ENCODE measurements at places on chromosomes 1 and 21.

DNA sequence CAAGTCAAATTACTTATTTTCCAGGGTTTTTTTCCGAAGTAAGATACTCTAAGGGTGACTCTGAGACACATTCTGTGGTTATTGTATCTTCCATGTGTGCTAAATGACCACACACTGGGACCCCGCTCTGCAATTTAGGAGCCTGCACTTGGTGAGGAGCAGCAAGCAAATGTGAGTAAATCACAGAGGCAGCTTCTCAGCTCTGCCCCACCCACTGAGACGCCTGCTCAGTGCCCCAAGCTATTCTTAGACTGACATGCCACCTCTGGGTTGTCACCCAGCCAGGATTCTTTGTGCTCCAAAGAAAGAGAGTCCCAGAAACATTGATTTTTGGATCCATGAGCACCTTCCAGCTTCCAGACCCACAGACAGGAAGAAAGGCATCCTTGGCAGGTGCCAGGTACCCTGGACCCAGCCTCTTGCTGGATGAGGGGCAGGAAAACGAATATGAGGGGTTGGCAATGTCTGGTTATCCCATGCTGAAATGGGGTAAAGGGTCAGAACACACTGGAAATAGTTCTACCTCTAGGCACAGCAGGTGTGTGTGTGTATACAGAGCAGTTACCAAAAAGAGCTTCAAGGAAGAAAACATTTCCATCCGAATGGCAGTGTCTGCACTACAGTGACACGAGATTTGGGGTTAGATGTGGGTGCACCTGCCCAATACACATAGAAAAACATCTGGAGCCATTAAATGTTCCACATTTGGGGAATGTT is 41.2 kb downstream of the TNR start:
- no peaks in the 10 kb centered on the region for H3K36me3 ChIP-seq
- peaks cover 8% of the 10 kb centered on the region for H3K27me3 ChIP-seq
- no peak overlapping the region for H3K4me3 ChIP-seq
- H3K4me1 ChIP-seq: no peaks in the 10 kb centered on the region
- no peak overlapping the region for H3K27ac ChIP-seq

DNA sequence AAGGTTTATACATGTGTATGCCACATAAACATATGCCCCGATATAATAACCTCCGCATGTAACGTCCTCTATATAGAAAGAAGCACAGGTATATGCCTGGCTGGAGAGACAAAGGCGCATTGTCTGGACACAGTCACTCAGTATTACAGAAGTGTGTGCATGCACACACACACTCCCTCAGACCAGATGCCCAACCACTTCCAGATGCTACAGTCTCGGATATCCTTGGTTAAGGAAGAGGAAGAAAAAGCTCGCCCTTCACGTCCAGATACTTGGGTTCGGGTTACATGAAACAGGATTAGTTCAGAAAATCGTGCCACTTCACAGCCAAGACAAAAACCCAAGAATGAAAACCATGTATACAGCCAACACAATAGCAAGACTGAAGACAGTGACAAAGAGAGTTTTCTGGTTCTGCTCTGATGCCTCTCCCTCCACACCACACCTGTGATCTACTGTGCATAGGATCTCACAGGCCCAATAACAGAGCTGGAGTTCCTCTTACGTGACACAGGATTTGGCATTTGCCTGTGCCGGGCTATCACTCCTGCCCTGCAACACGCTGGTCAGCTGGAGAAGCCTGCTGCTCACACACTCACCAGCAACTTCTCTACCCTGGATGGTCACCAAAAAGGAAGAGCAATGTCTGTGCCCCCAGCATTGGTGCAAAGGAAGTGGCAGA is 75.0 kb downstream of the SSBP3 start:
- peaks cover 97% of the 10 kb centered on the region for H3K4me1 ChIP-seq
- peak; percentile 80 for DNase-seq
- H3K36me3 ChIP-seq: peaks cover 3% of the 10 kb centered on the region
- H3K27ac ChIP-seq: peak overlapping the region; percentile 0
- no peak overlapping the region for H3K4me3 ChIP-seq
- H3K27me3 ChIP-seq: no peaks in the 10 kb centered on the region

DNA sequence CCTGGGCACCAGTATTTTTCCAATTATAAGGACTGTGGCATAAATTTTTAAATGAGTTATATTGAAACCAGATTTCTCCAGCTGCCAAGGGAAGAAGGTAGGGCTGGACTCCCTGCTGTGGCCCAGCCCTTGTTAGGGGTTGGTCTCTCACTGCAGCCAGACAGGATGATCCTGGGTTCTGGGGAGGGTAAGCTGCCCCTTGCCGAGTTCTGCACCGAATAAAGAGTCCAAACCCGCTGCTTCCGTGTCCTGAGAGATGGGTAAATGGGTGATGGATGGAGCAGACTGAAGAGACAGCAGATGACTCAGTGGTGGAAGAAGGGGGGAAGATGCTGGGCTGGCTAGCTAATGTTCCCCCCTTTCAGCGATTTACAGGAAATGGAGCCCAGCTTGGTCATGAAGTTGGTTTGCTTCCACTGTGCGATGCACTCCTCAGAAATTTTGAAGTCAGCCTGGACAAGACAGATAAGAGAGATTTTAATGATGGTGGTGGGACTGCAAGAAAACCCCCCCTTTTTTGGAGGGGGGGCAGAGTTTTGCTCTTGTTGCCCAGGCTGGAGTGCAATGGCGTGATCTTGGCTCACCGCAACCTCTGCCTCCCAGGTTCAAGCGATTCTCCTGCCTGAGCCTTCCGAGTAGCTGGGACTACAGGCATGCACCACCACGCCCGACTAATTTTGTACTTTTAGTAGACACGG is 41.4 kb downstream of the YARS1 start:
- H3K4me1 ChIP-seq: peaks cover 44% of the 10 kb centered on the region
- H3K36me3 ChIP-seq: peaks cover 63% of the 10 kb centered on the region
- no peak for DNase-seq
- no peak overlapping the region for H3K4me3 ChIP-seq
- no peaks in the 10 kb centered on the region for H3K27me3 ChIP-seq

GRCh38 chr1:77060000-77060399 is 159.2 kb downstream of the PIGK start:
- no peak overlapping the region for H3K4me3 ChIP-seq
- DNase-seq: peak; percentile 22
- no peak overlapping the region for H3K27ac ChIP-seq
- no peaks in the 10 kb centered on the region for H3K27me3 ChIP-seq
- no peaks in the 10 kb centered on the region for H3K36me3 ChIP-seq

GRCh38 chr1:107683683-107684082 is 281.3 kb downstream of the VAV3 start:
- H3K36me3 ChIP-seq: no peaks in the 10 kb centered on the region
- no peak for DNase-seq
- H3K27ac ChIP-seq: no peak overlapping the region
- H3K27me3 ChIP-seq: no peaks in the 10 kb centered on the region
- no peaks in the 10 kb centered on the region for H3K4me1 ChIP-seq

DNA sequence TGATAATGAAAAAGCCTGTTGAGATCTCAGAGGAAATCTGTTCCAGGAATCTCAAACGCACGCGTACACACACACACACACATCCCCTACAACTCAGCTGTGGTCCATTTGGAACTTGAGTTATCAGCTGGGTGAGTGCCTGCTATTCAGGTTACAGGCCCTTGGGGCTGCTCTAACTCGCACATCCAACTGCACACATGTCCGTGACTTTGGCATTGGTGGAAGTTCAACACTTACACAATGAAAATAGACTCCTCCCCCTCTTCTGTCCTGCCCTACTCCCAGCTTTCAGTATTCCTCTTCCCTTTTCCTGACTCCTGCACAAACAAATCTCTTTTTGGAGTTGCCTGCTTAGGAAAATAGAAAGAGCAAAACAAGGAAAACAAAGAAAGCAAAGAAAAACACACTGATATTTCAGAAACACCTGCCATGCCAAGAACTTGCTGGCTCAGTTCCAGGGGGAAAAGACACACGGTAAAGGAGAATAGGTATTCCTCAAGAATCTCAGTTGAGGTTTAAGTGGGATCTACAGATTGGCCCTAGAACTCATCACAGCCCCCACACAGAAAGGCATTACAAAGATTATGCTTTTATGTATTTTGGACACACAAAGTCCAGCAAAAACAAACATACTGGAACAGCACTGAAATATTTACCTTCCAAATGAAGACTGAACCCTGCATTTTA is 140.9 kb downstream of the TGFBR3 start:
- H3K27ac ChIP-seq: peak overlapping the region; percentile 83
- H3K27me3 ChIP-seq: no peaks in the 10 kb centered on the region
- H3K4me3 ChIP-seq: no peak overlapping the region
- peak; percentile 96 for DNase-seq
- peaks cover 7% of the 10 kb centered on the region for H3K36me3 ChIP-seq

DNA sequence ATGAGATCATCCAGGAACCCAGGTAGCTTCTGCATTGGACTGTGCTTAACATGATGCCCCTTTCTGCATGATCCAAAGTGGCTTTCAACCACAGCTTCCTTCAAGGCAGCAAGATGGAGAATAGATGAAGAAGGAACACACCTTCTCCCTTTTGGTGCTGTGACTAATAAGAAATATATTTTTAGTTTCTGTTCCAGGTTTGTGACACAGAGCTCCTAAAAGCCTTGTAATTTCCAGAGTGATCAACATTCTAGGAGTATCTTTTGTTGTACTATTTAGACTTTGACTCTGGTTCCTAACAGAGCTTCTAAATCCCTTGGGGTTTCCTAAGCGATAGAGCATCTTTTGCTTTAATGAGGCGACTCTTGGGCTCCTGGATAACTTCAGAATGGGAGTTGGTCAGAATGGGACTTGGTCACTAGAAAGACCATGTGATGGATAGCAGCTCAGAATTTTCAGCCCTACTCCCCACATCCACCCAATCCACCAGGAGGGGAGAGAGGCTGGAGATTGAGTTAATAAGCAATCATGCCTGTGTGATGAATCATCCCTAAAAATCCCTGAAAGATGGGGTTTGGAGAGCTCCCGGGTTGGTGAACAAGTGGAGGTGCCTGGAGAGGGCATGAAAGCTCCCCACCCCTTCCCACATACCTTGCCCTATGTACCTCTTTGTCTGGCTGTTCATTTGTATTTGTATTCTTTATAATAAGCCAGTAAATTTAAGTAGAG is 134.8 kb downstream of the FGGY start:
- H3K36me3 ChIP-seq: no peaks in the 10 kb centered on the region
- H3K4me3 ChIP-seq: no peak overlapping the region
- DNase-seq: no peak
- no peaks in the 10 kb centered on the region for H3K27me3 ChIP-seq
- H3K4me1 ChIP-seq: peaks cover 41% of the 10 kb centered on the region
- H3K27ac ChIP-seq: no peak overlapping the region

GRCh38 chr1:242462867-242463266 is 61.6 kb downstream of the PLD5 start:
- H3K36me3 ChIP-seq: no peaks in the 10 kb centered on the region
- H3K27ac ChIP-seq: no peak overlapping the region
- no peaks in the 10 kb centered on the region for H3K27me3 ChIP-seq
- no peak overlapping the region for H3K4me3 ChIP-seq
- H3K4me1 ChIP-seq: no peaks in the 10 kb centered on the region

DNA sequence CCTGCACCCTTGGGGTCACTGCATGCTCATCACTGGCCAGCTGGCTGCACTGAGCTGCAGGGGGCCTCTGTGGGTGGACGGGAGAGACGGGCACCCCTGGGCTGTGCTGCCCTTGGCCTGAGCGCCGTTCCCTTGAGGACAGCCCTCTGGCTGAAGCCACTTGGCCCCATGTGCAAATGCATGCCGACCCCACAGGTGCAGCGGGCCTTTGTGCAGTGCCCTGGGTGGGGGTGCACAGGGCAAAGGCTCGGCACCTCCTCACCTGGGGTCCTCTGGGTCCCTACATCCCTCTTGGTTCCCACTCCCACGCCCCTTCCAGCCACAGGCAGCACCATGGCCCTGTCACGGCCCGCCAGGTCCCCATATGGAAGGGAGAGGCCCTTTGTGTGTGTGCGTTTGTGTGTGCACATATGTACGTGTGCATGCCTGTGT is 41.3 kb downstream of the COQ8A start:
- peaks cover 53% of the 10 kb centered on the region for H3K36me3 ChIP-seq
- no peaks in the 10 kb centered on the region for H3K27me3 ChIP-seq
- DNase-seq: no peak

- H3K4me1 ChIP-seq: peaks cover 2% of the 10 kb centered on the region
- no peak for DNase-seq
- H3K4me3 ChIP-seq: no peak overlapping the region
- H3K27ac ChIP-seq: no peak overlapping the region
- H3K36me3 ChIP-seq: no peaks in the 10 kb centered on the region
- H3K27me3 ChIP-seq: no peaks in the 10 kb centered on the region
Observed at GRCh38 chr1:199862047-199862446, 165.5 kb upstream of the NR5A2 start.

GRCh38 chr1:55886856-55887712 is 671.9 kb upstream of the USP24 start:
- peaks cover 4% of the 10 kb centered on the region for H3K4me1 ChIP-seq
- H3K36me3 ChIP-seq: no peaks in the 10 kb centered on the region
- no peak overlapping the region for H3K4me3 ChIP-seq
- no peaks in the 10 kb centered on the region for H3K27me3 ChIP-seq
- peak; percentile 46 for DNase-seq

- peaks cover 7% of the 10 kb centered on the region for H3K36me3 ChIP-seq
- no peak overlapping the region for H3K4me3 ChIP-seq
- DNase-seq: peak; percentile 68
- no peaks in the 10 kb centered on the region for H3K4me1 ChIP-seq
Observed at GRCh38 chr1:161801955-161802354, 35.8 kb downstream of the ATF6 start.

GRCh38 chr1:171935664-171936063 is 94.4 kb downstream of the DNM3 start:
- no peaks in the 10 kb centered on the region for H3K36me3 ChIP-seq
- no peak overlapping the region for H3K4me3 ChIP-seq
- H3K27ac ChIP-seq: no peak overlapping the region
- H3K27me3 ChIP-seq: no peaks in the 10 kb centered on the region

- peaks cover 58% of the 10 kb centered on the region for H3K36me3 ChIP-seq
- H3K27ac ChIP-seq: no peak overlapping the region
- H3K27me3 ChIP-seq: no peaks in the 10 kb centered on the region
Observed at GRCh38 chr1:225845571-225846259, 35.8 kb downstream of the EPHX1 start.

- H3K4me3 ChIP-seq: no peak overlapping the region
- no peaks in the 10 kb centered on the region for H3K36me3 ChIP-seq
- DNase-seq: no peak
- H3K4me1 ChIP-seq: no peaks in the 10 kb centered on the region
- H3K27me3 ChIP-seq: no peaks in the 10 kb centered on the region
Observed at GRCh38 chr1:239483391-239483790, 97.0 kb downstream of the CHRM3 start.

GRCh38 chr1:179728271-179728670 is 14.8 kb upstream of the FAM163A start:
- no peaks in the 10 kb centered on the region for H3K36me3 ChIP-seq
- no peak overlapping the region for H3K4me3 ChIP-seq
- no peak for DNase-seq
- no peaks in the 10 kb centered on the region for H3K4me1 ChIP-seq
- no peak overlapping the region for H3K27ac ChIP-seq
- peaks cover 5% of the 10 kb centered on the region for H3K27me3 ChIP-seq

Measured in muscle of leg (tissue), 16 donors.